Stimulated activated effector memory CD8-positive, alpha-beta T cell treated with anti-CD3 and anti-CD28 coated beads, Interleukin-12 subunit alpha, Interleukin-12 subunit beta, amount 100 ng/mL, for 72 hours (primary cell): ENCODE measurements at places on chromosomes 1 and 21.
A peak's percentile ranks its signal among the peaks of the same experiment; 100 is the strongest.

DNA sequence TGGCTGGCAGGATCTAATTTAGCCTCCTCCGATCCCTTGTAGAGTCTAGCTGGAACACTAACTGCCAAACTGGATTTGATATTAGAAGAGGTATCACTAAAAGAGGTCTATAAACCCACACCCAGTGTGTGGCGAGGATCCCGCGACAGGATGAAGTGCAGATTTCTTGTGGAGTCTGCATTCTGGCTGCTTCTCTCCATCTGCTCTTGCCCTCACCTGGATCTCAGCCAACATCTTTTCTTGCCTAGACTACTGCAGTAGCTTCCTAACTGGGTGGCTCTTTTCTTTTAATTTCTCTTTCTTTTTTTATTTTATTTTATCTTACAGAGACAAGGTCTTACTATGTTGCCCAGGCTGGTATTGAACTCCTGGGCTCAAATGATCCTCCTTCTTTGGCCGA, 48.9 kb upstream of the CAPZB start:
- DNase-seq = no peak

DNA sequence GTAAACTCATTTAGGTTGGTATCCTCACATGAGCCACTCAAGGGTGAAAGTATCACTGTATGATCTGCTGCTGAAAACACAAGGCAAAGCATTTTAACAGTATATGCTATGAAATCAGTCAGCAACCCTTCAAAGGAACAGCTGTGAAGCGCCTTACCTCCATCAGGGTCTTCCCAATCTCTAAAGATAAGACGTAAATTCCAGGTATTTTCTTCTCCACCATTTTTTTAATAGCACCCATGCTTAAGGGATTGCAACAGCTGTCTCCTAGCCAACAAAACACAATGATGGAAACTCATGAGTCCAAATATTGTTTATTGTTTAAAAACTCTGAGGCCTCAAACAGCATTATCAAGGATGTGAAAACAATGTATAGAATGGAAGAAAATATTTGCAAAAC, 4.8 kb downstream of the PPT1 start:
- DNase-seq = no peak

- peak; percentile 64 for DNase-seq
These were observed 5.3 kb downstream of the PSRC1 start for GRCh38 chr1:109277434-109278204.

GRCh38 chr1:155318082-155318481, 2.6 kb upstream of the RUSC1 start:
- DNase-seq = no peak

GRCh38 chr1:31058012-31058411, 7.5 kb downstream of the PUM1 start:
- DNase-seq = no peak

- DNase-seq = no peak
These were observed 22.6 kb upstream of the SAMD13 start for GRCh38 chr1:84278905-84279304.

GRCh38 chr1:116667575-116668105, at the start of gene IGSF3:
Gene IGSF3 (minus strand): TSS chr1:116667733. CDS start chr1:116666326, 1,407 bp downstream.
- DNase-seq = peak; percentile 29

- no peak for DNase-seq
These were observed 538.0 kb upstream of the CAMK1G start for GRCh38 chr1:209045331-209046057.

GRCh38 chr1:51514733-51515132, 4.3 kb downstream of the EPS15 start:
- no peak for DNase-seq

DNA sequence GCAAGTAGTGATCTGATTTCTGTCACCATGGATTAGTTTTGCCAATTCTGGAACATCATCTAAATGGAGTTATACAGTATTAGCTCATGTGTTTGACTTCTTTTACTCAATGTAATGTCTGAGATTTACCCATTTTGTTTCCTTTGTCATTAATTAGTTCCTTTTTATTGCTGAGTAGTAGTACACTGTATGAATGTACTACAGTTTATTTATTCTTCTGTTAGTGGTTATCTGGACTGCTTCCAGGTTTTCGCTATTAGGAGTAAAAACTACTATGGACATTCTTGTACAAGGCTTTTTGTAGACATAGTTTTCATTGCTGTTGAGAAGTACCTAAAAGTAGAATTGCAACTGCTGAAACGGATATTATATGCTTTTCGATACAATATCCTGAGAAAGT, 14.1 kb downstream of the SUCO start:
- no peak for DNase-seq

GRCh38 chr21:41766883-41767605, at the start of gene RIPK4:
Gene RIPK4 (minus strand): TSS chr21:41767052. CDS start chr21:41767041, 11 bp downstream.
- peak; percentile 58 for DNase-seq

DNA sequence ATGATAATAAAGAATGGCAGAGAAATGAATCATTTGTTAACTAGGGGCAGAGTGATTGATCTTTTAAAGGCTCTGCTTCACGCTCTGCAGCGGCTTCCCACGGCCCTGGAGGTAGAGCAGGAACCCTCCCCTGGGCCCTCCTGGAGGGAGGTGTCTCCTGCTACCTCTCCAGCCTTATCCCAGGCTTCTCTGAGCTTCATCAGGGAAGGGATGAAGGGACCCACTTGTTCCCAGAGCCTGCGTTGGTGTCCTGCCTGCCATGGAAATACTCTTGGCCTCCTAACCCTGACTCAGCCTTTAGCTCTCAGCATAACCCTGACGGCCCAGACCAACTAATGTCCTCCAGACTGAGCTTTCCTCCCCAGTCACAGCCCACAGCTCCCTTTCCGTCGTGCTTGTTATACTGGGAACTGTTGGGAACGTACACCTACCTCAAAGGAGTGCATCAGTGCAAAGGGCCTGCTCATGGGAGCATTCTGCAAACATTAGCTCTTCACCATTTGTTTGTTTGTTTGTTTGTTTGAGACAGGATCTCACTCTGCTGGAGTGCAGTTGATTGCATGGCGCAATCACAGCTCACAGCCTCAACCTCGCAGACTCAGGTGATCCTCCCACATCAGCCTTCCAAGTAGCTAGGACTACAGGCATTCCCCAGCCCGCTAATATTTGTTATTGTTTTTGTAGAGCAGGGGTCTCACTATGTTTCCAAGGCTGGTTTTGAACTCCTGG, 17.4 kb upstream of the HNRNPU start:
- DNase-seq = no peak

DNA sequence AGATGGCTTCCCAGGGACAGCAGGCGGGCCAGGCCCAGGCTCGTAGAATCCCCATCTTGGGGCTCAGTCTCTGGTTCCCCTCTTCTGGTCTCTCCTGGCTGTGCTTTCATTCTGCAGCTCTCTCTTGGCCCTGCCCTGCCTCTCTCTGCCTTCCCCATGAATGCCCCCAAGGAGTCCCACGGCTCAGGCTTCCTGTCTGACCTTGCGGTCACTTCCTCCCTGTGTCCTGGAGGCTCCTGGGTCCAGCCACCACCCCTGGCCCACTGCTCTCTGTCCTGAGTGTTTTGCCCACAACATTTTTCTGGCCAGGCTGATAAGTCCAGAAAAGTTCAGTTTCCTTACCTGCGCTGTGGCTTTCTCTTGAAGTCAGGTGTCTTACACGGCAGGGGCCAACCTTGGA, 29.1 kb downstream of the PIGP start:
- no peak for DNase-seq

GRCh38 chr1:7315316-7315715, 455.8 kb upstream of the VAMP3 start:
- DNase-seq = no peak

GRCh38 chr21:38388647-38389353, 109.5 kb downstream of the ERG start:
- DNase-seq = no peak

GRCh38 chr1:155242805-155243358, 12.4 kb downstream of the ENTREP3 start:
- no peak for DNase-seq

DNA sequence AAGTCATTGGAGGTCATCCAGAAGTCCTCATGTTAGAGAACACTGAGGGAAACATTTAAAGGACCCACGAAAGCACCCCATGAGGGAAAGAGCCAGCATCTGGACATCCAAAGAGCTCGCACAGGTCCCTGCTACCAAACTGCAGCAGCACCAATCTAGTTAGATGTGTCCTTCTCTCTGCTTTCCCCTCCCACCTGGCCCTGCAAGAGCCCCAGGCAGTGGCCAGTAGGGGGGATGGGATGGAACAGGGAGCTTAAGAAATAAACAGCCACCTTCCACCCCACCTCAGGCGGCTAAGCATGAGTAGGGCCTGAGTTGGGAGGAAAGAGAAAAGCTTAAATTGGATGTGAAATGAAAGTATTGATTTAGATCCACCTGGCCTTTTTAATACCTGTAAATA, 175.9 kb upstream of the KCND3 start:
- DNase-seq = no peak

DNA sequence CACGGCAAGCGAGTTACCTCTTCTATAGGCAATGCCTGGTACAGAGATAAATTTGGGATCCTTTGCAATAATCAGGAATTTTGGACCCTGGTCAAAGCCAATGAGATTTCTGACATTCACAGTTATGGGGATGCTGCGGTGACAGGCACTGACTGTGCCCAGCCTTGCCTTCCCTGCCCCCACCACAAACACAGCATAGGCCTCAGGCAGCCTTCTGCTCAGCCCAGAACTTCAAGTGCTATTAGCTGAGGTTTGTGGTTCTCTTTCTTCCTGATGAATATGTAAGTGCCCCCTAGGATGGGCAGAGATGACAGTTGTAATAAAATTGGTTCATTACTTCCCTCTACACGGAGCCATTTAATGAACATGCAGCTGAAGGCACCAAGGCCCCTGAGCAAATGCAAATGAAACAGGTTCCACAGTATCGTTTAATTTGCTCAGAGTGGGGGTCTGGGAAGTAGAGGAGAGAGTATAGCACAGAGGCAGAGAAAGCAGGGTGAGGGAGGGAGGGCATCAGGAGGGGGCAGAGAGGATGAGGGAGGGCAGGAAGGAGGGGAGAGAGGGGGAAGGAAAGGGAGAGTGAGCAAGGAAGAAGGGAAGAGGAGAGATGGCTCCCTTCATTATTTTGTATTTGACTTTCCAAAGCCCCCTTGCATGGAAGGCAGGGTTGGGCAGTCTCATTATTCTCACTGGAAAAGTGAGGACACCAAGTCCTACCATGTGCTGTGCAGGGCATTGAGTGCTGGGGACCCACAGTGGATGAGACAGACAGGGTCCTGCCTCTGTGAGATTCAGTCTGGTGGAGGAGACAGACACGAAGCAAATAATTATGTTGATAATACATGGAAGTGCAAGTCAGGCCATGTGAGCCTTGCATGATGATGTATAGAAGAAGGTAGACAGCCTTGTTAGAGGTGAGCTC, 513.0 kb downstream of the PTPRU start:
- no peak for DNase-seq
